ENCODE measurements at places on chromosomes 6 and 20.

DNA sequence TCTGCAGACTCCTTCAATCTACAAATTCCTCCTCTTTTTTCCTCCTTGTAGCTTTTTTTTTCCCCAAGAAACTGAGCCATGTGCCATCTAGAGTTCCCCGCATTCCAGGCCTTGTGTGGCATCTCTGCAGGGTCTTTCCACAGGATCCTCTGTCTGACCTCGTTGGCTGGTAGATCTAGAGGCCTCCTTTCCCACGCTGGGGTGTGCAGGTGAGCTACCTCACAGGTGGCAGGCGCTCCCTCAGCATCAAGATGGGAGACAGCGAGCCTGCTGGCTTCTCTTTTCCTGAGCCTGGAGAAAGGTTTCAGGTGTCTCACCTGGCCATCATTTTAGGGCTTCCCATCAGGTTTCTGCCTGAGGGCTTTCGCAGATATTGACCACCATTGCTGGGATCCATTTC, 9.6 kb upstream of the NELFCD start:
- DNase-seq: no peak

GRCh38 chr6:42281570-42281969, 63.9 kb upstream of the MRPS10 start:
- DNase-seq: no peak

DNA sequence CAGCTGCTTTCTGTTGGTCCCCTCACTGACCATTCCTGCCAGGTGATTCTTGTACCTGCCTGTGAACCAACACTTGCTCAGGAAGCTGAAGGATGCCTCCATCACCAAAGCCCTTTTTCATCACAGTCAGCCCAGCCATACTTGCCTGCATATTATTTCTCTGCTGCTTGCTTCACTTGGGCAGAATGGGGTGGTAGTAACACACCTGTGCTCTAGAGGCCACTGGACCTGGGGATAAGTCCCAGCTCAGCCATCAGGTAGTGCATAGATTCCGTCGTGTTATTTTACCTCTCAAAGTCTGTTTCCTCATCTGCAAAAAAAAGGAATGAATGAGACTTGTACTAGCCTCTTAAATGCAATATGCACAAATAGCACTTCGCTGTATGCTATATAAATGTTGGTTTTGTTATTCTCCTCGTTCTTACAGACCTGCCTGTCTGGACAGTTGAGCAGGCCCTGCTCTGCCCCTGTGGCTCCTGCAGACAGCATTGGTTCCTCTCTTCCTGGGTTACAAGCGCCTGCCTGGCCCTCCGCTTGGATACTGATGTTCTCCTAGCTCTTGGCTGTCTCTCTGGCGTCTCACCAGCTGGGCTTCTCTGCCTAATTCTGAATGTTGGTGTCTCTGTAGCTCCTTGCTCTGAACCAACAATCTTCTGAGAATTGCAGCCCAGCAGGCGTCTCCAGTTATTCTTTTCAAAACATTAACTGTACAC, 151.8 kb downstream of the UNC5CL start:
- DNase-seq: no peak

- DNase-seq: no peak
Measured at GRCh38 chr6:154763650-154764049, 30.4 kb downstream of the SCAF8 start.

DNA sequence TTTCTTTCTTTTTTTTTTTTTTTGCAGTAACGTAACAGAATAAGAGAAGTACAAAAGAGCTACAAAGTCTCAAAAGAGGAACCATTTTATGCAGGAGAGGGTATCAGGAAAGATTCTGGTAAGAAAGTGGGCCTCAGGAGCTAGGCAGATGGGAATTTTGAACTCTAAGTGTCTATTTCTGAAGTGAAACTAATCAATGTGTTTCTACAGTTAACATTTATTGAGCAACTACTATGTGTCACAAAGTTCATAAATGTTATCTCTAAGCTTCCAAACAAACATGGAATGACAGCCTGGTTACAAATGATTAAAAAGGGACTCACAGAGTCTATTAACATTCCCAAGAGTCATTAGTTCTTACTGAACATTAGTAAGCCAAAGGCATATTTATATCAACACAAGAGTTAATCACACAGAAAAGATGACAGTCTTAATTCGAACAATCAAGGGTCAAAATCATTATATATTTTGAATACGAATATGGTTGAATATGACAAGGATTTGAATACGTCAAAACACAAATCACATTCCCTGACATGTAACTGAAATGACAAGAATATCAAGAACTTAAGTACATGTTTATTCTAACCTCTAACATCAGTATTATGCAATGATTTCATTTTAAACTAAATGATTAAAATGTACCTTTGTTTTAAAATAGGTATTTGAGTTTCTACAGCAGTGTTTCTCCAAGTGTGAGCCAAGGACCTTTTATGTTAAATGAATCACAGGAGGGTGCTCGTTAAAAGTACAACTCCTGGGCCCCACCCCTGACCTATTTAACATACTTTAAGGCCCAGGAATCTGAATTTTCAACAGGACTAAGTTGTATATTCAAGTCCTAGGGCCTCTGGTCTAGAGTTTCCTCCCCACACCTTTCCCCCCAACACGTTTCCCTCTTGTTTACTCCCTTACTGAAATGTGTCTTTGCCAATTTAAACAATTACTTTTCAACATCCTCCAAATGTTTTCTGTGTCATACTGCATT, 89.7 kb downstream of the ATXN1 start:
- DNase-seq: no peak

GRCh38 chr6:157768304-157768703, 54.7 kb upstream of the SNX9 start:
- no peak for DNase-seq

Data from globus pallidus (tissue), 1 donor.